ENCODE measurements at places on chromosomes 11 and 22.

DNA sequence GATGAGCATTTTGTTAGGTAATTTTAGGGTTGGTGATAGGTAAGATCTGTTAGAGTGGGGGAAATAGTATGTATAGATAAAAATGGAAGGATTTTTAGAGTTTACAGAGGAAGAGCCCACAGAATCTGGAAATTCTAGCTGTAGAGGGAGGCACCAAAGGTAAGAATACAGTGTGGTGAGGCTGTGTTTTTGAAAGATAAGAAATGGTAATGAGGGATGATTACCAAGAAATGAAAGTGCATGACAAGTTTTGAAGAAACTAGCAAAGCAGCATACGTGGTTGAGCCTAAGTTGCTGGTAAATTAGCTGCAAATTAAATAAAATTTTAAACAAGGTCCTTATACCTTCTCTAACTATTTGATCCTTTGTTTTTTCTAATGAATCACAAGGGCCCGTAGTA, 14.6 kb upstream of the RASSF10 start:
- H3K4me1 ChIP-seq: no peaks in the 10 kb centered on the region
- no peak overlapping the region for H3K4me3 ChIP-seq
- DNase-seq: no peak

DNA sequence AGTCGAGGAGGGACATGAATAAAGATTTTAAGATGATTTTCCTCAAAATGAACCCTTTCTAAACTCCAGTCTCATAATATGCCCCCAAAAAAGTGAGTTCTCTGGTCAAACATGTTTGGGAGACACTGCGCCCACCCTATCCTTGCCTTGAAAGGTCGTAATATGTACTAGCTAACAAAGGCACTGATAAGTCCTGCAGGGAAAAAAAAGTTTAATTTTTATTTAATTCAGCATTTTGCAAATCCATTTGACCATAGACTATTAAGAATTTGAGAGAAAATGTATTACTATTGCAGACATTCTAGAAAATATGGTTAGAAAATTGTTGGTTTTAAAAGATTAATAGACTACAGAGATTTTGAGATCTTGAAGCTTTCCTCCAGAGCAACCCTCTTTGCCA, 120.6 kb upstream of the ASPHD2 start:
- no peaks in the 10 kb centered on the region for H3K36me3 ChIP-seq
- no peaks in the 10 kb centered on the region for H3K4me1 ChIP-seq

DNA sequence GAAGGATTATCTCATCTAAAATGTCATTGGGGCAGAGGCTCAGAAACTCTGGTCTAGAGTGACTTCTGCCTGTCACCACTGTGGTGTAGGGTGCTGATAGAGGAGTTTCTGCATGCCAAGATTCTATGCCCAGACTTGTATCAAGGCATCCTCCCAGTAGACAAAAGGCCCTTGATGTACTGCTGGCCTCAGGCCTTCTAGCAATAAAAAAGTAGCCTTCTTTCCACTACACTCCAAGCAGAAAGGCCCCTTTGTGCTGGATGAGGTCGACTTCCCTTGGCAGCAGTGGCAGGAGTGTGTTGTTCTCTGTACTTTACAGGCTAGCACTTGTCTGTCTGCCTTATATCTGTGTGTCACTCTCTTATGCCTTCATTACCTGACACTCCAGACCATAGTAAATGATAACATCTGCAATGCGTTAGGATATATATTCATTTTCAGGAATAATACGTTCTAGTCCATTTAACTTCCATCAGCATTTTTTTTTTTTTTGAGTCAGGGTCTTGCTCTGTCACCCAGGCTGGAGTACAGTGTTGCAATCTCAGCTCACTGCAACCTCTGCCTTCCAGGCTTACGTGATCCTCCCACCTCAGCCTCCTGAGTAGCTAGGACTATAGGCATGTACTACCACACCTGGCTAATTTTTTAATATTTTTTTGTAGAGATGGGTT, 49.5 kb upstream of the RRM1 start:
- DNase-seq: no peak
- H3K27me3 ChIP-seq: no peaks in the 10 kb centered on the region
- no peak overlapping the region for H3K4me3 ChIP-seq
- no peak overlapping the region for H3K27ac ChIP-seq
- H3K4me1 ChIP-seq: peaks cover 8% of the 10 kb centered on the region
- H3K36me3 ChIP-seq: no peaks in the 10 kb centered on the region

DNA sequence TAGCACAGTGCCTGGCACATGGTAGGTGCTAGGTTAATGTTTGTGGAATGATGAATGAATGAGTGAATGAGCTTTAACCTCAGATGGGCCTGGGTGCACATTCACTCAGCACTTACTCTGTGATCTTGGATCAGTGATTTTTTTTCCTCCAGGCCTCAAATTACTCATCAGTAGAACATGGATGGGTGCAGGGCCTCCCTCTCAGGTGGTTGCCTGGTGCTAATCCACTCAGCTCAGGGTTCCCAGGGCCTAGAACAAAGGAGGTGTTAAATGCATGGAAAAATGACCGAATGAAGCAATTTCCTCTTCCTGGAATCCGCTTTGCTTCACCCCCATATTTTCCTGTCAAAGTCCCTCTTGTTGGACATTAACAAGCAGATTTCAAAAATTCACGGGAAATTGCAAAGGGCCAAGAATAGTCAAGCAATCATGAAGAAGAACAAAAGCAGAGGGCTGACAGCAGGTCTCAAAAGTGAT, 93.5 kb downstream of the MYEOV start:
- no peaks in the 10 kb centered on the region for H3K36me3 ChIP-seq
- no peak overlapping the region for H3K4me3 ChIP-seq
- no peak for DNase-seq
- no peak overlapping the region for H3K27ac ChIP-seq

DNA sequence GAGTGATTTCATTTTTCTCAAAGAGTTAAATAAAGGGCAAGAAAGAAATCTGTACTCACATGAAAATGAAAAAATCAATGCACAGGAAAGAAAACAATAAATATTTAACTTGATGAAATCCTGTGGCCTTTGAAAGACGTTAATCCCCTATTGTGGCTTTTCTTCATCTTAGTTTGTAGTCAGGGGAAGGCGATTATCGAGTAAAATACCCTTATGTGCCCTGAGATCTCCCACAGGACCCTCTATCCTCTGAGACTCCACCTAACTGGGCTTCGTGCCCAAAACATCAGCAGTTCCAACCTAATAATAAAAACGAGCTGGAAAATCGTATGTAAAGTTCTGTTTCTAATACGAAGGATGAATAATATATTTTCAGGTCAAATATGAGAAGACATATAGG, 208.2 kb upstream of the ZC3H12C start:
- H3K27me3 ChIP-seq: no peaks in the 10 kb centered on the region
- H3K4me3 ChIP-seq: no peak overlapping the region
- no peaks in the 10 kb centered on the region for H3K4me1 ChIP-seq
- H3K36me3 ChIP-seq: no peaks in the 10 kb centered on the region

All from ovary (tissue), 10 donors.